ENCODE measurements at places on chromosomes 7 and 10.
A peak's percentile ranks its signal among the peaks of the same experiment; 100 is the strongest.

- DNase-seq, result no peak
Observed at GRCh38 chr10:133350283-133350949, 3.2 kb downstream of the PRAP1 start.

DNA sequence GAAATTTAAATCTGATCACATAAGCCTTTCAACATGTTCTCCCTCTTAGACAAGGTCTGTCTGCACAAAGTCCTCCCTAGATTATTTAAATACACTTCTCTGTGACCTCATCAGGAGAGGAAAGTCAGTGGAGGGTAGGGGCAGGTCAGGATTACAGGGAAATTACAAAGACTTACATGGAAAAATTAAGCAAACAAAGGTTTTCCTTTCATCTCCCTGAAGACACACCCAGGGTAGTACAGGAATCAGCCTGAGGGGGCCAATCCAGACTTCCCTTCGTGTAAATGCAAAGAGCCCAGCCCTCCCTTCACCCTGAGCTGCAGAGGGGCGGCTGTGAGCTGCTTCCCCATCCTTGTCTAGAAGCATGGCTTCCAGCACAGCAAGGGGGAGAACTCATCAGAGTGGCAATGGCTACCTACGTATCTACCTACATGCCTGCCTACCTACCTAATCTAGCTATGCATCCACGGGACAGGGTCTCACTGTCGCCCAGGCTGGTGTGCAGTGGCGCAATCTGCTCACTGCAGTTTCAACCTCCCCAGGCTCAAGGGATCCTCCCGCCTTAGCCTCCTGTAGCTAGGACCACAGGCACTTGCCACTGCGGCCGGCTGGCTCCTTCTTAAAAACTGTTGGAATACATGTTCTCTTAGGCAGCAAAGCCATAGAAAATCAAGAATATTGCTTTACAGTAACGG is 33.2 kb downstream of the PITRM1 start:
- DNase-seq, result no peak

GRCh38 chr10:90906596-90906995 is 14.3 kb downstream of the ANKRD1 start:
- DNase-seq, result no peak

DNA sequence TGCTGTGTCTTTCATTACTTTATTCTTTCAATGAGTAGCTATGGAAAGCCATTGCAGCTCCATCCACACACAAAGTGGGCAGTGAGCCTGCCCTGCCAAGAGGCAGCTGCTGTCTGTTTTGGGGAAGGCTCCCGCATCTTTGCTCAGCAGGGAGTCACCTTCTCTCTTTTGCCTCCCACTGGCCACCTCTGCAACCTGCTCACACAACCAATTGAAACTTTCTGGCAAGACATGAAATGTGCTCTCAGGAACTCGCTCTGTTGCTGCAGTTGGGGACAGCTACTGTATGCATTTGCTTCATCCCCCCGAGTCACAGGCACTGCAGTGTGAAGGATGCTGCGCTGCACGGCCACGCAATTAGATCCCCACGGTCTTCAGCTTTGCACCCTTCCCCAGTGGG is 244.8 kb upstream of the NFE2L3 start:
- DNase-seq, result no peak

DNA sequence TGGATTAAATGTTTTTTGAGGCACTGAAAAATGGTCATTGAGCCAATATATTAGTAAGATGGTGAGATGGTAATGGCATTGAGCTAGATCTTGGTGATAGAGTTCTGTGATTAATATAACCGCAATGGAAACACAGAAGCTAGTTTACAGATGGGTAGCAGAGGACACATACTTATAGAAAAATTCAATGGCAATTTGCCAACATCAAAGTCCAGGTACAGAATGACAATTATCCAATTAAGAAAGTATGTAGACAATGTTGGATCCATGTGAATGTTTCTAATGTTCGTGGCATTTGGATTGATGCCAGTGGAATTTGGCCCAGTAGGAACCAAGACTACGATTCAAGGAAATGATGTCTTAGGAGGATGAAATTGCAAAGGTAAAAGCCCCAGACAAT is 187.8 kb downstream of the GNAT3 start:
- DNase-seq, result no peak

- no peak for DNase-seq
Observed at GRCh38 chr10:75288140-75288711, 52.5 kb upstream of the COMTD1 start.

DNA sequence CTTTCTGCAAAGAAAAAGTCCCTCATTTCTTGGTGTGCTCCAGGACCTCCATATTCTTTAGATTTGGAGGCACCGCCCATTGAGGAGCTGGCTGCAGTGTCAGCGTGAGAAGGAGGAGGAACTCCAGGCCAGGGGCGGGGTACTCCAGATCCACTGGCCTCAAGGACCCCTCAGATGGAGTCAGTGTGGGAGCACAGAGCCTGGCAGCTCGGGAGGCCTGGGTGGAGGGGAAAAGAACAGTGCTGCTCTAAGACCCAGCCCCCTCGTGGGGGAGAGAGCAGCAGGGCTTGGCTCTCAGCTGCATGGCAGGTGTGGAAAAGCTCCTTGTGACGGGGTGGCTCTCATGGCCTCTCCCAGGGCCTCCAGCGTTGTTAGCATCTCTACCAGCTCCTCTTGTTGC is 70.5 kb downstream of the ITGB1 start:
- no peak for DNase-seq

GRCh38 chr10:3241274-3241921 is 68.8 kb upstream of the PITRM1 start:
- no peak for DNase-seq

- no peak for DNase-seq
Observed at GRCh38 chr10:70053218-70053840, 683 bp downstream of the MACROH2A2 start.

DNA sequence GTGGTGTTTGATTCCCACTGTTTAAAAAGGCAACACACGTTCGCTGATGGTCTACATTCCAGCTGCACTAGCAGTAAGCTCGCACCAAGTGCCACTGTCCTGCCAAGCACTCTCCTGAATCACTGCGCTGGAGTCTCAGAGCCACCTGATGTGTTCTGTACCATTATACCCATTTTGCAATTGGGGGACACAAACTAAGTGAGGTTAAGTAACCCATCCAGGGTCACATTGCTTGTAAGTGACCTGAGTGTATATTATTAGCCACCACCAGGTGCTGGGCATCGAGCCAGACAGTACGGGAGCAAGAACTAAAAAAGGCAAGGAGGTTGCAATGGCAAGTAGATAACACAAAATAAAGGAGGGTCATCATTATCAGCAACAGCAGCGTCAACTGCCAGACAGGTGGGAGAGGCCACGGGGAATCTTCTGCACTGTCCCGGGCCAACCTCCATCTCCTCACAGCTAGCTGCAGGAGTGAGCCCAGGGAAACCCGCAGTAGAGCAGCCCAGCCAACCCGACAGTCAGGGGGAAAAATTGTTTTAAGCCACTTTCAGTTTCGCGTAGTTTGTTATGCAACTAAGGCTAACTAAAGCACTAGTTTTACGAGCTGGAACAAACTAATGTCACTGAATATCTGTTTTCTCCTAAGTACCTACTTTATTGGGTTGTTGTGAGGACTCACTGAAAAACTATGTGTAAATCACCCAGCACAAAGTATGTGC is 712 bp upstream of the CPVL start:
- no peak for DNase-seq

DNA sequence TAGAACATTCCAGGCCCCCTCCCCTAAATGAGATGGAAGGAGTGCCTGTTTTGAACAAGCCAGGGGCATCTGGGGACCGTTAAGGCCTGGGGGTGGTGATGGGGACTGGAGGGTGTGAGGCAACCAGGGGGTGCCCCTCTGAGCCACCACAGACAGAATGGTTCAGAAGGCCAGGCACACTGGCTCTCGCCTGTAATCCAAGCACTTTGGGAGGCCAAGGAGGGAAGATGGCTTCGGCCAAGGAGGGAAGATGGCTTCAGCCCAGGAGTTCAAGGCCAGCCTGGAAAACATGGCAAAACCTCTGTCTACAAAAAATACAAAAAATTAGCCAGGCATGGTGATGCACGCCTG is 173.2 kb upstream of the TNRC18 start:
- DNase-seq, result no peak

DNA sequence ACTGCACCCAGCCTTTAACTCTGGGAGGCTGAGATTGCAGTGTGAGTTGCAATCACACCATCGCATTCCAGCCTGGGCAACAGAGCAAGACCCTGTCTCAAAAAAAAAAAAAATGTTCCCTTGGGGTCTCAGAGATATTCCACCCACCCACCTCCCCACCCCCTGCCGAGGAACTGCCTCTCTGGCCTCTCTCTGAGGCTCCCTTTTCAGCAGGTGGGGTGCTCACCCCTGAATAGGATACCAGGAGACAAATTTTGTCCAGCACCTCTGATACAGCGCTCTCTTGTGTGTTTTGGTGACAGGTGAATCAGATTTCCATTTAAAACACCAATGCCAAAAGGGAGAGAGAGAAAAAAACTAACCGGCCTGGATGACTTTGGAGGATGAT is 92.6 kb upstream of the KIF5B start:
- no peak for DNase-seq

- DNase-seq, result no peak
Observed at GRCh38 chr10:99345350-99345749, 16.2 kb downstream of the CNNM1 start.

DNA sequence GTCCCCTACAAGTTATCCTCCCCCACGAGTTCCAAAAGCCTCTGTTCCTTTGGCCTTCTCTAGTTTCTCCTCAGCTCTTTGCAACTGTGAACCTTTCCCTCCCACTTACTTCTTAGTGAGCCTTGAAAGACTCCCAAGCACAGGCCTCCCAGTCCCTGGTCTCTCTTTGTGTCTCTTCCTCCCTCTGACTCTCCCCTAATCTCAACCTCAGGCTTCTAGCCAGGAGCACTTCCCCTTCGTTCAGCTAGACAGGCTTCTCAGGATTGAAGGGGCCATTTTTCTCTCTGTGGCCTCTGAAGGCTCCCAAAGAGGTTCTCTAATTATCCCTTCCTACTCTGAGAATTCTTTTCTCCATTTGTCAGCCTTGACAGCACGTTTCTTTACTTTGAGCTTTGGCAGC is 50.2 kb upstream of the PHYHIPL start:
- DNase-seq, result no peak

GRCh38 chr7:137978464-137979237 is 23.2 kb downstream of the CREB3L2 start:
- DNase-seq, result no peak

- DNase-seq, result no peak
Observed at GRCh38 chr10:1395025-1395480, 338.9 kb downstream of the WDR37 start.

DNA sequence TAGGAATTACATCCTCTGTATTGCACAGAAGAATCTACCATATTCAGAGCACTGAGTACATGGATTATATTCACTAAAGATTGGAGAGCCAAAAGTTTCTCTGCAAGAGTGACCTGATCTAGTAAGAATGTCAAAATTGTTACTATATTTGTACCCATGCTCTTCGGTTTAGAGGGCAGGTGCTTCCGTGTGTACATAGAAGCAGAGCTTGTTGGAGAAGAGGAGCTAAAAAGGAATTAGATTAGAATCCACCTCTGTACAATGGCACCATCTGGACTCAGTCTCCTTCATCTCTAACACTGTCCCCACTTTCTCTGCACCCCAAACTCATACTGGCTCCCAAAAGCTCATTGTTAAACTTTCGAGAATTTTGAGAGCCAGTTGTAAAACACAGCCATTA is 8.3 kb downstream of the CALD1 start:
- DNase-seq, result no peak

DNA sequence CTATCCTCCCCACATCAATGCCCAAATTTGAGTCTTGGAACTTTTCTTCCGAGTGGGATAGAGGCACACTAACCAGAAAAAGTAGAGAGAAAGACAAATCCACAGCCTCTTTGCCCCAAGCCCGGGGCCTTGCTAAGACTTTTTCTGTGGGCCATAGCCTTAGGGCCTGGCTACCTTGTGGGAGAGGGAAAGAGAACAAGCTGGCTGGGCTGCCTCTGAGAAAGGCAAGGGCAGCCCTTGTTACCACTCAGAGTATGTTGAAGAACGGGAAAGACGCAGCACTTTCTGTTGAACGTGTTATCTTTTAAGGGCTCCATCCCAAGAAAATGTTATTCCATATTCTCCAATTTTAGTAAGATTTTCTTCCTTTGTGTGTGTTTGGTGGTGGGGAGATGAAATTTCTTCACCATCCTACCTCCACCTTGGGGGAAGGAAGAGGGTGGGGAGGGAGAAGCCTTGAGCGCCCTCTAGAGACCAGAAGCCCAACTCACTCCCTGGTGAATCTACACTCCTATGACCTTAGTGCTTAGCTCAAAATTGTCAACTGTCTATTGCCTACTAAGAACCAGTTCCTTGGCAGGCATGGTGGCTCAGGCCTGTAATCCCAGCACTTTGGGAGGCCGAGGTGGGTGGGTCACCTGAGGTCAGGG is 3.9 kb upstream of the NRF1 start:
- peak; percentile 14 for DNase-seq

- DNase-seq, result no peak
Observed at GRCh38 chr10:3424111-3424851, 251.7 kb upstream of the PITRM1 start.

- no peak for DNase-seq
Observed at GRCh38 chr7:152073352-152073751, 47.9 kb downstream of the GALNT11 start.

DNA sequence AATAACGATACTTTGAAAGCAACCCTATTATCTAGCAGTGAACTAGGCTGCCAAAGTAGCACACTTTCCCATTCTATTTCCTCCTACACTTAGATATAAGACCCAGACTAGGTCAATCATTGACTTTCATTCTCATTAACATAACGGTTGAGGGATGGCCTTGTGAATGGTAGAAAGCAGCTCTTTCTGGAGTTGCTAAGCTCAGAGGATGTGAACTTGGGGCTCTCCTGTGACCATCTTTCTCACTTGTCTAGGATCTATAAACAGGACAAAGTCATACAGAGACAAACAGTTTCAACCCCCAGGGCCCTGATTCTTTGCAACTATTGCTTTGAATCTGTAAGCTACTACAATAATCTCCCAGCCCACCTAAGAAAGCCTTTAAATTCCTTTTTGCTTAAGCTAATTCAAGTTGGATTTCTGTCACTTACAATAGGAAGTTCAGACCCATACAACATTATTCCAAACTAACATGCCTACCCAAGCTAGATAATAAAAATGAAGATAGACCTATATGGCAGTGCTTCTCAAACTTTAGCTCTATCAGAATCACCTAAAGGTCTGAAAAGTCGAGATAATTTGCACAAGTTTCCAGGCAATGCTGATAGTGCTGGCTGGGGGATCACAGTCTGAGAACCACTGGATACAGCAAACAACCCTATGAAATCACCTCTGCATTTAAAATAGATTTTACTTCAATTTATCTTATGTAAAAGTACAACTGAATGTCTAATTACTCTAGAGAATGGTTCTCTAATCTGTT is 16.7 kb downstream of the P4HA1 start:
- no peak for DNase-seq

Data from stimulated activated naive CD4-positive, alpha-beta T cell treated with Interleukin-2 at 50 U/mL for 16 hours (primary cell).